Motor neuron (in vitro differentiated cells): ENCODE measurements at places on chromosomes 2 and 18. TPM values are rescaled to one million over a fixed set of nuclear protein-coding genes. Genes with fewer than 3 reads are reported as not detected.
A peak's percentile ranks its signal among the peaks of the same experiment; 100 is the strongest.

DAPL1 gene
- total RNA-seq: not detected in 2 replicates

MEP1B gene
- 0.08 and 0.14 TPM in 2 replicates for total RNA-seq

GRCh38 chr2:132667706-132668105 is 2.3 kb downstream of the LYPD1 start:
- no peak for ATAC-seq

DNA sequence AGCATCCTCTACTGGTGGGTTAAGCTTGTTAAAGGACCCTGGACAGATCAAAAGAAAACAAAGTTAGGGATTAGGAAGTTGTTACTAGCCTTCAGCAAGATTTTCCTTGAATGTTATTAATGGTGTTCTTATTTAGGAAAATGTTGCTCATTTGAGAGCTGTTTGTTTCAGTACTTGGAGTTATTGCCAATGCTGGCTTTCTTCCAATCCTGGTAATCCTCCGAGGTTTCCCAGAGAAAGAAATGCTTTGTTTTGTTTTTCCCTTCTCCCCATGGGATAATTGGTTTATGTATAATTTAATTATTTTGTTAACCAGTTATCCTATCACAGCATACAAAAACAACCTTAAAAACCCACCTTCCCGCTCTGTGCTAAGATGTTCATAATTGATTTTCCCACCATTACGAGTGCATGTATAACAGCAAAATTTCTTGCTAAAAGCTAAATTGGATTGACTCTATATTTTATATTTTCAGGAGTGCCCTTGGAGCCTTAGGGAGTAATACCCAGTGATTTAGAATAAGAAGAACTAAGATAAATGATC is 79.8 kb downstream of the MGAT5 start:
- no peak for ATAC-seq

- ATAC-seq: no peak
Measured at GRCh38 chr2:102126660-102127059, 15.9 kb upstream of the IL1R1 start.

DNA sequence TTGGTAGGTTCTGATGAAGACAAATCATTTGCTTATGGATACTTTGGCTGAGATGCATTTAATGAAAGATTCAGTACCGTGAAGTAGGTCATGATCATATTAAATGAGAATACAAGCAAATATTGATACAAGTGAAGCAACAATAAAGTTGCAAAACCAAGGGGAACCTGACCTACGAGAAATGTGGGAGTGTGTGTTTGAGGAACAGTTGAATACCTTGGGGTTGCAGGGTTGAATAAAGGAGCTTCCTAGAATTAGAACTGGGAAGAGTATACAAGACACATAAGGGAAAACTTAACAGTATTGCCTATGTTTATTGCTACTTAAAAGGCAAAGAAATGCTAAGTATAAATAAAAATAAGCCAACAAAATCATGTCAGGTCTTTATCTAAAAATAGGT is 702.9 kb downstream of the ERBB4 start:
- no peak for ATAC-seq

- ATAC-seq: peak; percentile 48
Measured at GRCh38 chr2:201971531-201972228, 62.0 kb upstream of the FZD7 start.

- ATAC-seq: no peak
Measured at GRCh38 chr2:34806891-34807290, 1207.8 kb upstream of the FAM98A start.

- ATAC-seq: peak; percentile 66
Measured at GRCh38 chr2:30239308-30239985, 8.1 kb downstream of the LBH start.

DNA sequence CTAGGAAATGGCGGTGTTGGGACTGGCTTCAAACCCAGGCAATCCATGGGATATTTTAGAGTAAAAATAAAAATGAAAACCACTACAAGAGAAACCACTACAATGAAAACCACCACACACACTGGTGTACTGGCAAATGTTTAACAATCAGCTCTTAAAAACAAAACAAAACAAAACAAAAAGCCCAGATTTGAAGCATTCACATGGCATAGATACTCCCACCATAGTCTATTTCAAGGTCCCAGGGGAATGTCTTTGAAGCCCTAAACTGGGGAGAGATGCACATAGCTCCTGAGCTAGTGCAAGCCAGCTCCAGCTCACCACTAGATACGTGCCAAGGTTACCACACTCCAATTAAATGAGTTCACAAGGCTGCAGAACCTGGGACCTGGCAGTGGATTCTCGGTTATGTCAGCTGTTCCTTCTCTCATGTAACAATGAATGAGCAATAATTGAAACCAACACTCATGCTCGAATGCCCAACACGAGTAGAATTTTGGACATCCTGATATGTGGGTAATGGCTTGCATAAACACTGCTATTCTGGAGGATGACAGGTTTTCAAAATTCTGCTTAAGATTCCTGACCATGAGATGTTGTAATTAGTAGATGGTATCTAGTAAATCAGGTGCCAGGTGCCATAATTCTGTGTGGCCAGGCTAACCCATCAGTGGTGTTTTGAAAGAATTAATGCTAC is 102.2 kb downstream of the OSBPL6 start:
- ATAC-seq: no peak

DNA sequence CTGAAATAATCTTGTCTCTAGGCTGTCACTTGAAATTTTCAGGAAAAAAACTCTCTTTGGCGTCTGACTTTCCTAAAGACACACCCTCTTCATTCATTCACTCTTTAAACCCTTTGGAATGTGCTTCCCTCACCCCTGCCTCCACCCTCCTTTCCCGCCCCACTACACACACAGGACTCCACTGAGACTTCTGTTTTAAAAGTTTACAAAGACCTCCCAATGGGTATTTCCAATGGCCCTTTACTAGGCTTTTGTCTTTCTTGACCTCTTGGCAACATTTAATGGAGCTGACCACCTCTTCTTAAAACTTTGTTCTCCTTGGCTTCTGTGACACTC is 96.1 kb downstream of the RBMS1 start:
- no peak for ATAC-seq

DNA sequence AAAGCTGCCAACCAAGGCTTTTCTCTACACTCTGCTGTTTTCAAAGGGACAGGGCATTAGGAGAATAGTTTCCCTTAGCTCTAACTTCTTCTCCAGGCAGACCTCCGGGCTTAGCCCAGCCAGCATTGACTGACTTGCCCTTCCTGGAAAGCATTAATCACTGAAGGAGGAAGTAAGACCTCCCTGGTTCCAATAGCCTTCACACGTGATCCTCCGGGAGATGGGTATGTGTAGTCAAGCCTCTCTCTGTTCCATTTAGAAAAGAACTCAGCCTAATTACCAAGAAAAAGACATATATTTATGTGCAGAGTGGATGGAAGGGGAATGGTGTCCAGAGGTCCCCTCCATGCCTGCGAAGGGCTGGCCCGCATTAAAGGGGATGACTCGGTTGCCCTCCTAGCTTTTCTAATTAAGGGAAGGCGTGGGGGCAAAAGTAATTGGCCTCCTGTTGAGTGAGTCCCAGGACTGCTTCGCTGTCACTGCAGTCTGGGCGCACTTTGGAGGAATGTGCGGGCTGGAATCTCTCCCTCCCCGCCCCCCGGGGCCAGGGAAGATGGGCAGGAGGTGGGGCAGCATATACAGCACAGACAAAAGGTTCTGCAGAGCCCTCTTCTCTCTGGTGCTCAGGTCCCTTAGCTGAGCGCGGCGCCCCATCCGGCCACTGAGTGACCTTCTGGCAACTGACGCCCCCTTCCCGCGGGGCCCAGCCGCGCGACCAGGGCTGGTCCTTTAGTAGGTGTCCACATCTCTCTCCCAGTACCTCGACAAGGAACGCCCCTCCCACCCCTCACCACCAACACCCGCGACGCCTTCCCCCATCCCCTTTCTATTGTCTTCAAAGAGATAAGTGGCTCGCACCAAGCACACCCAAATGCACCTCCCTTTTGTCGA is 686.0 kb downstream of the NRXN1 start:
- ATAC-seq: peak; percentile 69

- ATAC-seq: no peak
Measured at GRCh38 chr2:34627003-34627402, 1027.9 kb upstream of the FAM98A start.
